ENCODE measurements at places on chromosomes 4 and X.
A peak's percentile ranks its signal among the peaks of the same experiment; 100 is the strongest.

DNA sequence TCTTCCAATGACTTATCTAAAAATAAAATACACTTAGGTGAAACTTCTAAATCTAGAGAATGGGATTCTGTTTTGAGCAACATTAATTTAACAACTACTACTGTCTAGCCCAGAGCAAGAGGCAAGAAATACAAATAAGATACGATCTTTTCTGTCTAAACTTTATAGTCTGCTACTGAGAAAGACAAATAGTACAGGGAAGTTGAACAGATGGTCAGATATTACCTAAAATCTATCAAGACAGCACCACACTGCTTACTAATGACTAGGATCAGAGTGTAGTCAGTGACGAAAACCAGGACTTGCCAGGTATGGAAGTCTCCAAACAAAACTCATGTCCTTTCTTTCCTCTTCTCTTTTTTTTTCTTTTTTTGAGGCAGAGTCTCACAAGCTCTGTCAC, 7.1 kb downstream of the FAM13A start:
- DNase-seq = no peak

DNA sequence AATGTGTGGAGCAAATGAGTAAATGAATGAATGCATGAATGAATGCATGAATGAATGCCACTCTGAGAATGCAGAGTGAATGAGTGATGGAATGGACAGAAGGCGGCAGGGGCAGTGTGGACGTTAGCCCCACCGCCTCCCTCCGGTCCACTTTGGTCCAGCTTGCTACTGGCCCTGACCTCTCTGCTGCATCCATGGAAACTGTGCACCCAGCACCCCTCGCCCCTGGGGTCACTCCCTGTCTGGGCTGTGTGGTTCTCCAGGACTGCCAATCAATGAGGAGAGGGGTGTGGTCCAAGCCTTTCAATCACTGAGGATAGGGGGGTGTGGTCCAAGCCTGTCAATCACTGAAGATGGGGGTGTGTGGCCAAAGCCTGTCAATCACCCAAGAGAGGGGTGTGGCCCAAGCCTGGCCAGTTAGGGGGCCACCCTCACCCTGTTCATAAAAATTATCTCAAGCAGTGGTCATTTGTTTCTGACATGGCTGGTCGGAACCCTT, 39.2 kb upstream of the ASMTL start:
- DNase-seq = peak; percentile 52

GRCh38 chr4:176150356-176150682, 45.1 kb downstream of the SPATA4 start:
- no peak for DNase-seq

- no peak for DNase-seq
Measured at GRCh38 chr4:139913398-139913990, 240.5 kb downstream of the MAML3 start.

GRCh38 chrX:10986616-10987015, 124.5 kb upstream of the HCCS start:
- no peak for DNase-seq

GRCh38 chrX:110004215-110004614, 1.3 kb downstream of the TMEM164 start:
- no peak for DNase-seq

- DNase-seq = no peak
Measured at GRCh38 chrX:131854581-131854980, 168.5 kb upstream of the STK26 start.

DNA sequence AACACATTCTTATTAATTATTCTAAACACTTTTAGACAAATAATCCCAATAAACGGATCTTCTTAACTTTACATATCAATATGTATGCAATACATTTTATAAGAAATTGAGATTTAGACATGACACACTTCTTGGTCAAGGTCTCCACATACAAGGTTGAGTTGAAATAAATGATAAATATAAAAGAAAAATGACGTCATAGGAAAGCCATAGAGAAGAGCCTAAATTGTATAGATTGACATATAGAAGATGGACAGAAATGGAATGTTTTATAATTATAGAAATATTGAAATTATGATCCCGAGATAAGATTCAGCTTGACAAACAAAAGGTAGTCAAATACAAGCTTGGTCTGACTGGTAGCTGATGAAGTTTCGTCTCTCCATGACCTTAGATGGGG, 87.4 kb downstream of the RNF150 start:
- DNase-seq = no peak

- no peak for DNase-seq
Measured at GRCh38 chr4:83276299-83277040, 8.1 kb downstream of the COQ2 start.

DNA sequence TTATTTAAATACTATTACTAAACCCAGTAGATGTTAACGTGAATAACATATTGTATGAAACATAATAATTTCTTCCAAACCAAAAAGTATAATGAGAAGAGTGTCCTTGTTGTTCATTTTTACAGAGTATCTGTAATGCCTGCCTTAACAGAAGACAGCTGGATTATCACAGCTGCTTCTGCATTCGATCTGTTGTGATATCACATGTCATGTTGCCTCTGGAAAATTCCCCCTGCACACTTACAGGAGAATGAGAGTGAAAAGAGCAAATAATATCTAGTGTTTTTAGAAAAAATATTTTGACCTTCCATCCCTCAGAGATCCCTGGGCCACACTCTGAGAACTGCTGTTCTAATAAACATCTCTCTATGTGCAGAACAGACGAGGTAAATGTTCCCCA, 240.1 kb upstream of the NOCT start:
- no peak for DNase-seq

DNA sequence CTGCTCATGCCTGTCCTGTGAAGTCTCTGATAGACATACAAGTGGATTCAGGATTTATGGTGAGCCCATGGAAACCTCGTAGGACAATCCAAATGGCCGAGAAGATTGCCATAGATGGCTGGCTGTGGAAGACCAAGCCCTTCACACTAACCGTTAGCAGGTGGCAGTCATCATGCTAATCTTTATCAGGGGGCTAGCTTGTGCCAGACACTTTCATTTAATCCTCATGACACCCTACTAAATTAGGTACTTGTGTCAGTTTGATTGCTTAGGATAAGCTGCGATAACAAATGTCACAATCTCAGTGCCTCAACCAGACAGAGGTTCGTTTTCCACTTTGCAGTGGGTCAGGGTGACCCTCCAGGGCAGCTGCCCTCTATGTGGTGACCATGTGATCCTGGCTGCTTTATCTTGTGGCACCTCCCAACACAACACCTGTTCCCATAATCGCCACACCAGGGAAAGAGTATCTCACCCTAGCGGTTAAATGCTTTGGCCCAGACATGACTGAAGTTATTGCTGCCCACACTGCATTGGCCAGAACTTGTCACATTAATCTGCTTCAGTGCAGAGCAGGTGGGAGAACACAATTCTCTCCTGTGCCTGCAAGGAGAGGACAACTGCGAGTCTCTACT, 60.8 kb downstream of the REPS2 start:
- no peak for DNase-seq

- no peak for DNase-seq
Measured at GRCh38 chr4:174444390-174444789, 77.9 kb downstream of the HPGD start.

DNA sequence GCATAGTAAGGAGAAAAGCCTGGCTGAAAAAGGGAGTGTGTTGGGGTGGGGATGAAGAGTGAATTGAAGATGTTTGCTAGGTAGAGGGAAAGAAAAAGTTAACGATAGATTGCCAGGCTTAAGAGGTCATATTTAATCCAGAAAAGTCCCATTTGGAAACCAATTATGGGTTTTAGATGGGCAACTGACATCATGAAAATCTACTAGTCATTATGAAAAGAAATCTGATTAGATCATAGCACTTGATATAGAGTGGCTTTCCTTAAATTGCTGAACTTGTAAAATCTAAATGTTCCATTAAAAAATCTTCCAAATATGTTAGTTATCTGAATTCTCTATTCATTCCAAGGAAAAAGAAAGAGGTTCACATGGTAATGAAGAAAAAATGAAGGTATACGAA, 37.5 kb upstream of the IL21 start:
- no peak for DNase-seq

GRCh38 chr4:18973296-18973695, 951.7 kb upstream of the LCORL start:
- DNase-seq = no peak

DNA sequence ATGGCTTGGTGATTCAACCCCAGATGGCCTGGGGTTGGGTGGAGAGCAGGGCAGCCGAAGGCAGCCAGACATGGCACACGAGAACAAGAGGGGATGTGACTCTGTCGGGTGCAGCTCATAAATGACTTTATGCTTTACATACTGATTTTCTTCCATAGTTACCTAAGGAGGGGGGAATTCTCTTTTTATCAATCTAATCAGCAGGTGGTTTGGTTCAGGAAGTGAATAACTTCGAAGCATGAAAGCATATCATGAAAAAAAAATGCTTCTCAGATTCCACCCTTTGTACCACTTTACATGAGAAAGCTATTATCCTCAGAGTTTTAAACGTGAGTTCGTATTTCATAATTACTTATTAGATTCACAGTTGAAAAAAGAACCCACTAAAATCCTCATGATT, 908.9 kb upstream of the LCORL start:
- DNase-seq = no peak

DNA sequence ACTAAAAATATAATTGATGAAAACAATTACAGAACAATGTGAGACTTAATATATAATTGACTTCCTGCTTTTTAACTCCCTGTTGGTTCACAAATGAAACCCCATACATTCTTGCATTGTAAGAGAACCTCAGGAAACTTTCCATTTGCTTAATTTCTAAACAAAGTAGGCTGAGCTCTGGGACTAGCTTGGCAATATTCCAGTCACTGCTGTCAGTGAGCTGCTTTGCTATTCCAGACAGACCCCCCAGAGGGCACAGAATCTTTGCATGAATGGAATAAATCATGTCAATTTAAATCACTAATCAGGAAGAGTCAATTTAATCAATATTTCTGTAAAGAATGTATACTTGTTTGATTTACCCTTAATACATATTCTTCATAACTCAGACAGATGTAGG, 110.6 kb downstream of the NEXMIF start:
- DNase-seq = no peak

GRCh38 chrX:142068365-142068764, 136.7 kb downstream of the MAGEC2 start:
- DNase-seq = no peak

DNA sequence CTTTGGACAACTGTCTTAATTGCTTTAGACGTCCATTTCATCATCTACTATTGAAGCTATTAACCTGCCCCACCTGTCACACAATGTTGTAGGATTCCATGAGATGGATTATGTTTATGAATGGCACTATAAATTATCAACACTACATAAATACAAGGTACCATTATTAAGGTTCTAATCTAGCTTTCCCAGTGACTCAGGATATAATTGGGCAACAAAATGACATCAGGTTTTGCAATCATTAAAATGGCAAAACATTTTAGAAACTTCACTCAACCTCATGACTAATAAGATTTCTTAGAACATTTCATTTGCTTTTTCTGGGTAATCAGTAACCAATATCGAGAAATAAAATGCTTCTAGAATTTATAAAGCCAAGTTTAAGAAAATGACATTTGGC, 9.2 kb downstream of the HOPX start:
- DNase-seq = no peak

DNA sequence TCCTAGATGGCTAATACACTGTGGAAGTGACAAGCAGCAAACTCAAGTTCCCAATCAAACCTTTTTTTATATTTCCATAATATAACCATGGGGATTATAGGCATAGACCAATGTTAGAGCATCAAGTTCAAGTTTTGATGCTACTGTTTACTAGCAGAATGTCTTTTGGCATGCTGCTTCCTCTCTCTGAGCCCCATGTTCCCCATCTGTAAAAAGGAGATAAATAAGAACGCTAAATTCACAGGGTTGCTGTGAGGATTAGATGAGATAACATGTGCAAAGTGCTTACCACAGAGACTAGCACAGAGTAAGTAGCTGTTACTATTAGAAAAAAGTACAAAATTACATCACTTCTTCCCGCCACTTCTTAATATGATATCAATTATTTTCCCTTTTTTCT, 18.0 kb downstream of the MBNL3 start:
- no peak for DNase-seq

- DNase-seq = no peak
Measured at GRCh38 chr4:70365479-70365878, 4.9 kb downstream of the SMR3A start.

- DNase-seq = no peak
Measured at GRCh38 chrX:64427787-64428186, 32.5 kb upstream of the MTMR8 start.

GRCh38 chr4:41420541-41420940, 117.4 kb upstream of the LIMCH1 start:
- DNase-seq = no peak

DNA sequence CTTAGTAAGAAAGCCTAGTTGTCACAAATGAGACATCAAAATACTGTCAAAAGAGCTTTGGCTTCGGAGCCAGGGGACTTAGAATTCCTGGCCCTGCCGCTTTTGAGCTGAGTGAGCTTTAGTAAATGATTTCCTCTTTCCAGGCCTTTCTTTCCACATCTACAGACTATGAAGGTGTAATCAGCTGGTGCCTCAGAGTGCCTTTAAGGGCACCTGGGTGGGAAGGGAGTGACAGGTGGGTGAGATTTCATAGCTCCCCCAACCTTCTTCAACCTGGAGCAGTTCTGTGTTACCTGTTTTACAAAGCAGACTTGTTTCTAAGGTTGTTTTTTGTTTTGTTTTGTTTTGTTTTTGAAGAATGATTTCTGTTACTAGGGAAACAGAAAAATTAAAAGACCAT, 154.7 kb upstream of the BOD1L1 start:
- DNase-seq = no peak

GRCh38 chr4:113674251-113674650, 87.3 kb downstream of the CAMK2D start:
- no peak for DNase-seq

GRCh38 chr4:8215001-8215427, 15.9 kb downstream of the SH3TC1 start:
- no peak for DNase-seq

- DNase-seq = no peak
Measured at GRCh38 chrX:113741744-113742143, 842.1 kb upstream of the HTR2C start.

DNA sequence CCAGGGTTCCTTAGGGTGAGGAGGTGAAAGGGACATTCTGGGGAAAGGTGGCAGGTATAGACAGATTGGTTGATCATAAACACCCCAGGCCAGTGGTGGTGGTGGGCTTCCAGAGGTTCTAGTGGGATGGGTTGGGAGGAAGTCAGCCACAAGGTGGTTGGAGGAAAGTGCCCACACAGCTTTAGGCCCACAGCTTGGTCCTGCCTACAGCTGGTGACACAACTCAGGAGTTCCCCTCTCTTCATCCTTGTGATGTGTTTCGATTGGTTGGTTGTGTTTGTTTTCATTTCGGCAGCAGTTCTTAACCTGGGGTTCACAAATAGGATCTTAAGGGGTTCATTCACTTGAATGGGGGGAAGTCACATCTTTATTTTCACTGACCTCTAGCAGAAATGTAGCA, 157.0 kb downstream of the TMEM164 start:
- DNase-seq = no peak

- no peak for DNase-seq
Measured at GRCh38 chr4:122783301-122784215, 43.1 kb upstream of the FGF2 start.

DNA sequence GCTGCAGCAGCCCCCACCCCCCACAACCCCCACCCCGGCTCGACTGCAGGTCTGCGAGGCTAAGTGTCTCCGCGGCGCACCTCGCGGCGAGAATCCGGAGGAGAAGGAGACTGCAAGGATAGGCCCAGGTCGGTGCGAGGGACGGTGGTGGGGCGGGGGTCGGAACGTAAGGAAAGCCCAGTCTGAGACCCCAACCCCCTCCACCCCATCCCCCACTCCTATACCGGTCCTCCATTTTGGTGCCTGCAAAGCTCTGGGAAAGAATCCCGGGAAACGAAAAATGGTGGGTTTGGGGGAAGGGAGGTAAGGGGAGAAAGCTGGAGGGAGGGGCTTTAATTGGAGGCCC, 614 bp downstream of the BEX3 start:
- no peak for DNase-seq

GRCh38 chr4:26248647-26249046, 72.2 kb upstream of the RBPJ start:
- no peak for DNase-seq
